ENCODE measurements at places on chromosomes 2 and 18. TPM values are rescaled to one million over a fixed set of nuclear protein-coding genes. Genes with fewer than 3 reads are reported as not detected.

Gene RAX
- total RNA-seq: not detected

Gene PECR
- total RNA-seq: 4.0 TPM

Gene HMSD
- total RNA-seq: not detected

DNA sequence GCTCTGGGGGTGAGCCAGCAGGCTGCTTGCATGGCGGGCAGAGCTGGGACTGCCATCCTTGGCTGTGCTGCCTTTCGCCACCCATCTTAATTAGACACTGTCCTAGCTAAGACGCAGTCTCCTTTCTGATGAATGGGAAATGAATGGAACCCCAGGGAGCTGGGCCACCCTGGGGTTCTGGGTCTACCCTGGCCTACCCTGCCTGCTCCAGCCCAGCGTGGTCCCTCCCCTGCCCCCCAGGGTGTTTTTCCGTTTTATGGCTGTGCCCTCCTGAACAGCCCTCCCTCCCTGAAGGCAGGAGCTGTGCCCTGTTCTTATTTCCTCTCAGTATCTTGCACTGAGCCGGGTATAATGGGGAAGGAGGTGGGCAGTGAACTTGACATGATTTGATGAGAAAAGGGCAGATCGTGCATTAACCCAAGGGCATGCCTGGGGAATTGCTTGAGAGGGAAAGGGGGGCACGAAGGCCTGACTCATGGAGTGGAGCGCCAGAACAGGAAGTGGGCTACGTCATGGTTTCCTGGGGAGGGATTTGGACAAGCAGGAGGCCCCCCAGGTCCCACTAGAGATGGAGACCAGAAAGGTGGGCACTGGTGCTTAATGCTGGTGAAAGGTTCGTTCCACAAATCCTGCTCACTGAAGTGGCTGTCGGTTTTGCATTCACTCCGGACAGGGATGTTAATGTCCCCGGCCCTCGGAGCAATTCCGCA lies 165.0 kb downstream of the KLHL29 start:
- DNase-seq: no peak

- DNase-seq: no peak
Observed at GRCh38 chr2:198905881-198906612, 551.7 kb downstream of the SATB2 start.

DNA sequence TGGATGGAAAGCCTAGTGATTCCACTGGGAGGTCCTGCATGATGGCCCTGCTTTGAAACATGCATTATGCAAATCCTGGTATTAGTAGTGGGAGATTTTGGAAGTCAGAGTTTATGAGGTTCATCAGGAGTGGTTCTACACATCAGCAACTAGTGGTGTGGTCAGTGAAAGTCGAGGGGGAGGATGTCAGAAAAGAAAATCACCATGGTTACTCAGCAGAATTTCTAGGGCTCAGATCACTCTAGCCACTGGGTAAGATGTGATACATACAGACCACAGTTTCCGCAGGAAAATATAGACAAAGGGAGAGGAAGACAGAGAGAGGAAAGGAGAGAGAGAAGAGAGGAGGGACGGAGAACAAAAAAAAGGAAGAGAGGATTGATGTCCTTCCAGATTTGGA lies 2100.7 kb upstream of the PIK3C3 start:
- DNase-seq: no peak

DNA sequence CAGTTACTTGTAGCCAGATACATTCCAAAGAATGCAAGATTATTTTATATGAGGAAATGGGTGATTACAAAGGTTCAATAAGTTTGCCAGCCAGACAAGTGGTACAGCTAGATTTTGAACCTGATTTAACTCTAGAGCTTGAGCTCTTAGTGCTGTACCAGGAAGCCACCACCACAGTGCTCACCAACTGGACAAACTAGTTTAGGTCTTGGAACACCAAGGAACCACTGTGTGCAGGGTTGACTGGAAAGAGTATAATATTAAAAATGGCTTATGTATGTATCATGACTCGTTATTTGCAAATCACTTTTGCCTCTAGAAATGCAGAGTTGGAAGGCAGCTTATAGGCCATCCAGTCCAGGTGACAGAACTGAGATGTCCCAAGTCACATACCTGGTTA lies 177.2 kb downstream of the TXNL1 start:
- no peak for DNase-seq

- no peak for DNase-seq
Observed at GRCh38 chr2:18404708-18405107, 155.7 kb downstream of the RDH14 start.

DNA sequence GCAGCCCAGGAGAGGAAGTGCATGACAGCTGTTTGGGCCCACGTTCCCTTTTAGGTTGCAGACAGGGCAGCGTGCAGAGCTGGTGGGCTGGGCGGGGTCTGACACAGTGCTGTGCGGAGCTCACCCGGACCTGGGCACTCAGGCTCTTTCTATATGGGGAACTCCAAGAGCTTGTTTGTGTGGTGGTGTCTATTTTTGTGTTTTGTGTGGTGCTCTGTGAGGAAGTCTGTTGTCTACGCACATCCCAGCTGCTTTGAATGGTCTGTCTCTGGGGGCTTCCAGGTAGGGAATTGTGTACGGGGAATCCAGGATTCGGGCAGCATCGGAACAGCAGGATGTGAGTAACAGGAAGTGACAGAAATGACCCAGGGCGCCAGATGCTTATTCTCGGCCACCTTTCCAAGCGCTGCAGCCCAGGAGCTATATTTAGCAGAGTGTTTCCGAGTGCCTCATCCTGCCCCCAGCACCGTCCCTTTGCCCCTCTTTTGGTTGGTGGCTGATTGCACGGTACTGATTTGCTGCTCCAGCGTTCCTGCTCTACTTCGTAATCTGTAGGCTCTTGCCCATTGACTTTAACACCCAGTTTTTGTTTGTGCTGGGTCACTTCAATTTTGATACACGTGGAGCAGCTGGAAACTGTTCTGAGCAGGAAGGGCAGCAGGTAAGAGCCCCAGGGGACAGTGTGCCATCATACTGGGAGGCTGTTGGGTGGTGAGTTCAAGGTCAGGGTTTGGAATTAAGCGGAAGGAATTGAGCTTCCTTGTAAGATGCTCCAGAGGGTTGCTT lies 64.7 kb downstream of the DGKD start:
- peak; percentile 64 for DNase-seq

- no peak for DNase-seq
Observed at GRCh38 chr2:234577191-234577590, 80.3 kb upstream of the ARL4C start.

DNA sequence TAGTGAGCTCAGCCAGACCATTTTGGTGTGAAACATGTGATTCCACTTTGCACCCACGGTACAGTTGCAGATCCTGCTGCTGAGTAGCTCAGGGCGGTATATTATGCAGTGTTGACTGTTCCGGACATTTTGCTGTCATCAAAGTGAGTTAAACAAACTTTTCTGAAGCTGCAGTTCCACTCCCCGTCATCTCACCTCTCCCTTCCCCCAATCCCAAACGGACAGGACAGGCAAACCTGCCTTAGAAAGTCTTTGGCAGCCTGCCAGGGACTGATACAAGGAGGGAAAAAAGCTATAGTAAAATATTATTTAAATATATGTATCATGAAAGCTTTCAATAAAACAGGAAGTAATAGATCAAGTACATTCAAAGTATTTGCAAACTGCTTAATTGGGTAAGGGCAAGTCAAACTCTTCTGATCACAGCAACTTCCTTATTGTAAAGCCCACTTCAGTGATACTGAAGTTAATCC lies 35.5 kb upstream of the SP5 start:
- DNase-seq: no peak

Gene UPP2
- not detected for total RNA-seq

Gene CD207
- total RNA-seq: not detected

DNA sequence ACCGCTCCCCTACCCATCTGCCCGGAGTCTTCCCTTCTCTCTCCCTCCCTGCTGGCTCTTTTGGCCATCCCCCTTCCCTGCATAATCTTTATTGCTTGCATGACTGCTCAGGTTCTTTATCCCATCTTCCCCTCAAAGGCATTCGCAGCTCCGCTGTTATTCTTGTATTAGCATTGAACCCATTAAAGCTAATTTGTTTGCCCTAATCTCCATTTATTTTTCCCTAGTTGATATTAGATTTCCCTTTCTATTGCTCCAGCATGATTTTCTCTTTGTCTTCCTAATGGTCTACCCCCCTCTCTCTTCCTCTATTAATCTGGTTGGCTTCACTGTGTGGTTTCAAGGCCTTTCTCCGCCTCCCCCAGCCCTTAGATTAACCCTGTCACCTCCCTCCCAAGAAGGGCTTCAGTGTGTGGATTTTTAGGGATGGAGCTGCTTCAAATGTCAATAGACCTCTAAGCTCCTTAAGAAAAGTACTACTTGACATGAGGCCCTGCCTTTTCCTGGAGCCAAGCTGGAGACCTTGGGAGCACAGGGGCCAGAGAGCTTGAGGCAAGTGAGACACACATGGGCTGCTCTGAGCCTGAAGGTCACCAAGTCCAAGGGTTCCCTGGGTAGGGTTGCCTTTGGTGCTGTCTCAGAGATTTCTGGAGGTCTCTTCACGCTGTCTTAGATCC lies 20.1 kb downstream of the PAX8 start:
- no peak for DNase-seq

DNA sequence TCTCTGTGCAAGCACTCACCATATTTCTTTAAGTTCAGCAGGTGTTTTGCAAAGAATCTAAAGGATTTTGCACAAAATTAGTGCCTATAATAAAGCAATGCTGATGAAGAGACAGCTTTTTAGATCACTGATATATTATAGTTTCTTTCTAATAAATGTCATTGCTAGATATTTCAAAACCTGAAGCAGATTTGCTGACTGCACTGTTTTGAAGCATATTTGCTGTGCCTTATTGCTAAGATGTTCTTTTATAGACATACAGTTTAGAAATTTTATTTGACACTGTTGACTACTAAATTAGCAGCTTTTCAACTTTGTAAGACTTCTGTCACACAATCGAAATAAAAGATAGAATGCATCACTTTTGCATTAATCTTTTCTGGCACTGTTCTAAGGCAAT lies 620.9 kb upstream of the CELF4 start:
- DNase-seq: no peak

DNA sequence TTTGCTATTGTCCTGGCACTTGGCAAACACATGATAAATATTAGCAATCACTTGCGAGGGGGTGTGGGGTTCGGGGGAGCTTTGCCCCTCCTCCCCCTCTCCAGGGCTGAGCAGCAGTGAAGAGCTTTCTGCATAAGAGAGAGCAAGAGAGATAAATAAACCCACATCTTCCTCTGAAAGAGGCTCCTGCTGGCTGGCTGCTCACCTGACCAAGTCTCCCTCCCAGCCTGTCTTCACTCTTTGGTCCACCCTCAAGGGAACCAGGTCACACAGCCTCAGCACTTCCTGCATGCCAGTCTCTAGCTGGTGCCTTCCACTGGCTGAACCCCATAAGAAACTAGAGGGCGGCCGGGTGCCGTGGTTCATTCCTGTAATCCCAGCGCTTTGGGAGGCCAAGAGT lies 18.5 kb upstream of the YWHAQ start:
- DNase-seq: no peak

GRCh38 chr2:71530211-71530610 lies 76.8 kb downstream of the DYSF start:
- DNase-seq: no peak

DNA sequence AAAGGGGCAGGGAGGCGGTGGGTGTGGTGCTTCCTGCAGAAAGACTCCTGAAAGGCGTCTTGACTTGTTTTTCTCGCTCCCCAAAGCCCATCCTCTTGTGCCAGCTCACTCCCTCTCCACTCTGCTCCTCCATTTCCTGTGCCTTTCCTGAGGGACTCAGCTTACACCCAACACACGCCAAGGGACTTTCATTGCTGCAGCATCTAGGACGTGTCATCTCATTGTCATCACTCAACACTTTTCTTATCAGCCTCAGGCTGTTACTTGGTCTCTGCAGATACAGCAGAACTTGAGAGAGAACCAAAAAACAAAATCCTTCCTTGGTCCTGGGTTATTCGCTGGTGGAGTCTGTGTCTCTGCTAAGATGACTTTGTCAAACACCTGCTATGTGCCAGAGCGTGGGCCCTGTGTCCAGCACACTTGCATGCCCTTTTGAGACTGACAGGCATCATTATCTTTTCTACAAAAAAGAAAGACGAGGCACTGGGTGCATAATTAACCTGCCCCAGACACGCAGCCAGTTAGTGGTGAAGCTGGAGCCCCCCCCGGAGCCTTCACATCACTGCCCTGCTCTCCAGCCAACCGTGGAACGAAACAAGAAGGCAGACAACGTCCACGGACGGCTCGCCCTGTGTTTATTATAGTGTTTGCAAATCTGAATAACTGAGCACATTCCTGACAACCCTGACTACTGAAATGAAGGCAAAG lies 261.7 kb upstream of the HDAC4 start:
- DNase-seq: no peak

Gene NTSR2
- not detected for total RNA-seq

- peak; percentile 58 for DNase-seq
Observed at GRCh38 chr2:105746177-105747080, 1.7 kb downstream of the NCK2 start.

DNA sequence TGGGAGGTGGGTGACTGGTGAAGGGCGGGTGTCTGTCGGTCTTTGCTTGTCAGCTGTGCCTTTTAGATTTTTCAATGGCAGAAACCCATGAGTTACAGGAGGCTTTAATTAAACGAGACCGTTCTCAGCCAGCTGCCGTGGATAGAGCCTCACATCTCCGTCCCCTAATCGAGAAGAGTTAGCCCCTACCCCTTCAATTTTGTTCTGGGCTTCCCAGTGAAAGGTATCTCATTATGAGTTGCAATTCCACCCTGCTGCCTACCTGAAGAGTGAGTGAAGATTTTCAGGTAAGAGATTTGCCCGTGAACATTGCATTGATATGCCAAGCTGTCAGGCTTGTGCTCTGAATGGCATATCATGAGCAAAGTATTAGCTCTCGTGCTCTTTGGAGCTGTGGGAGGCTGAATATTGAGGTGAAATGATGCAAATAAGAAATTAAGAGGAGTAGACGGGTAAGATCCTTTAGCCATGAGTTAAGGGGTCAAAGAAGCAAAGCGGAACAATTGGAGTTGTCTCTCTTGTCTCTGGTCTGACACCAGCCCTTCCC lies 118.7 kb upstream of the MSTN start:
- DNase-seq: no peak

DNA sequence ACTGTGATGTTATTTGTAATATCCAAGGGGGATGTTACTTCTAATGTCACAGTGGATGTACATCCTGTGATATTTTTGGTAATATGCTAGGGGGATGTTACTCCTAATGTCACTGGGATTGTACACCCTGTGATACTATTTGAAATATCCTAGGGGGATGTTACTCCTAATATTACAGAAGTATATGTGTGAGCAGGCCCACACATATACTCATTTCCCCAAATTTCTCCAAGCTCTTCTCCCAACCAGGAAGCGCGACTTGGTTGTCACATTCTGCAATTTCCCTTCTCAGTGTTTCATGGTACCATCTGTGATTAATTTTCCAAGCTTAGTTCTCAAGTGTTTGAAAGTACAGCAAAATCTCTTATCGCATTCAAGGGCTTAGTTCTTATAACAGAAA lies 29.5 kb upstream of the CHN1 start:
- DNase-seq: no peak

Gene KYNU
- total RNA-seq: 1.0 TPM

Gene ZAP70
- total RNA-seq: 0.55 TPM

DNA sequence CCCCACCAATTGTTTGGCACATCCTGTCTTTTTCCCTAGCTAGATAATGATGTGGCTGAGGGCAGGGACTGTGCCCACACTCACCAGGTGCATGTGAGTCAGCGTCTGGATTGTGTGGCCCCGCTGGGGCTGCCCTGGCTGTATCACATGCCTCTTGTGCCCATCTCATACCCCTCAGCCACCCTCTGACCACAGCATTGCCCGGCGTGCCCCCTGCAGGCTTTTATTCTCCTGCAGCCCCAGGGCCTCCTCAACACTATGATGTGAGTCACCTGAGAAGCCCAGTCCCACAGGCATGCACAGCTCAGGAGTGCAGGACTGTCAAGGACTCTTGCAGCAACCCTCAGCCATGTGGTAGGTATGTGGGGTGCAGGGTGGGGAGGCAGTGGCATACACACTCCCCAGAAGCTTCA lies 14.8 kb upstream of the STEAP3 start:
- DNase-seq: no peak

GRCh38 chr2:231699006-231699405 lies 9.3 kb upstream of the PTMA start:
- peak; percentile 57 for DNase-seq

All from left ventricle myocardium inferior (tissue), 1 donor.